ENCODE measurements at places on chromosomes 12 and 14.

- DNase-seq = no peak
Measured at GRCh38 chr14:50985124-50985858, 41.0 kb upstream of the PYGL start.

DNA sequence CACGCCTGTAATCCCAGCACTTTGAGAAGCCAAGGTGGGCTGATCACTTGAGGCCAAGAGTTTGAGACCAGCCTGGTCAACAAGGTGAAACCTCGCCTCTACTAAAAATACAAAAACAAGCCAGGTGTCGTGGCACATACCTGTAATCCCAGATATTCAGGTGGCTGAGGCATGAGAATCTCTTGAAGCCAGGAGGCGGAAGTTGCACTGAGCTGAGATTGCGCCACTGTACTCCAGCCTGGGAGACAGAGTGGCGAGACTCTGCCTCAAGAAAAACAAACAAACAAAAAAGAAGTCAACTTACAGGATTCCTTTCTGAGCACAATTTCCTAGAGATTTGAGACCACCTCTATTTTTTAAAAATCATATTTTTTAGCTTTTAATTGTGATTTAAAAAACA lies 45.3 kb downstream of the DGLUCY start:
- no peak for DNase-seq

GRCh38 chr12:111445726-111446581 lies 40.2 kb downstream of the SH2B3 start:
- peak; percentile 63 for DNase-seq

GRCh38 chr14:42013559-42013958 lies 406.9 kb downstream of the LRFN5 start:
- no peak for DNase-seq

DNA sequence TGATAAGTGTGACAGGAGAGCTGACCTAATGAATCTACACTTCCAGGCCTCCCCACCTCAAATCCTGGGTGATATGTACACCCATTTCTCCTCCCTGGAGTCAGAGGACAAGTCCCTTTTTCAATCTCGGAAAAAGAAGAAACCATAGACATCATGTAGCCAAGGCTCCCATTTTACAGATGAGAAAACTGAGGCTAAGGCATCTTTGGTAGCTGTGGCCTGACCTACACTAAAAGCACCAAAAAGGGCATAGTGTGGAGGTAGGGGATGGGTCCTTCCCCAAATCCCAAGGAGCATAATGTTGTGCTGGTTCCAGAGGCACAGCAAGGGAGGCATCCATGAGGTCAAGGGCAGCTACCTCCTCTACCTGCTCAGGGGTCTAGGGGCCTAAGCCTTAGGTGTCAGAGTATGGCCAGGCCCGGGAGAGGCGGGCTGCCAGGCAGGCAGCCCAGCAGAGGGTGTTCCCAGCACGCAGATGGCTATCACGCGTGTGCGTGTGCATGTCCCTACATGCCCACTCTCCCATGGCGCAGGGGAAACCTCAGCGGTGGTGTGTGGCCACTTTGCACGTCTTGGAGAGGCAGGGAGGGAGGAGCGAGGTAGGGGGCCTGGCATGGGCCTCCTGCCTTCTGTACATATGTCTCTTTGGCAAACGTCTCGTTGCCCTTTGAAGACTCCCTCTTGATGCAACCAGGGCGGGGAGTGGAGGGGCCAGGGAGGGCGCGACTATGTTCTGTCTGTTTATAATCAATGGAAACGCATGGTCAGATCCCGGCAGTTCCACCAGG lies 2.5 kb downstream of the PGF start:
- no peak for DNase-seq
